Karpas-422 (cell line): ENCODE measurements at places on chromosomes 1 and 21.
A peak's percentile ranks its signal among the peaks of the same experiment; 100 is the strongest.

- no peak for DNase-seq
Observed at GRCh38 chr1:177710696-177711620, 258.9 kb downstream of the SEC16B start.

GRCh38 chr1:157993147-157993917 is at the start of gene KIRREL1:
KIRREL1 (plus strand) TSS chr1:157993645; CDS start chr1:157993677, 32 bp downstream.
- DNase-seq = no peak

DNA sequence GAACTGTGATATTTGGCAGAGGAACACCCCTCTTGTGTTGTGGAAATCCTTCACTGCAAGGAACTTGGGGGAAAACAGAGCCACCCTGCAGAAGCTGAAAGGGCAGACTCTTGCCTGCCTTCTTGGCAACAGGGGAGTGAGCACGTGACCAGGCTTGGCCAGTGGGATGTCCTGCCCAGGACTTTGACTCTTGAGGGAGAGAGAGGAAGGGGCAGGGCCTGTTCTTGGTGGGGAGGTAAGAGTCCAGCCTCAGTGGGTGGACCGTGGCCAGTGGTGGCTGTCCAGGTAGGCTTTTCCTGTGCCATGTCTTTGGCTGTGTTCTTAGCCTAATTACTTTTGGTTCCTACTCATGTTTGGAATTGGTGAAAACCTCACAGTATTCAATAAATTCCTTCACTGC is 8.6 kb upstream of the AK2 start:
- peak; percentile 65 for DNase-seq

- no peak for DNase-seq
Observed at GRCh38 chr1:13662493-13662892, 37.5 kb upstream of the PRDM2 start.

GRCh38 chr21:40070871-40071270 is 203.6 kb downstream of the PCP4 start:
- no peak for DNase-seq

DNA sequence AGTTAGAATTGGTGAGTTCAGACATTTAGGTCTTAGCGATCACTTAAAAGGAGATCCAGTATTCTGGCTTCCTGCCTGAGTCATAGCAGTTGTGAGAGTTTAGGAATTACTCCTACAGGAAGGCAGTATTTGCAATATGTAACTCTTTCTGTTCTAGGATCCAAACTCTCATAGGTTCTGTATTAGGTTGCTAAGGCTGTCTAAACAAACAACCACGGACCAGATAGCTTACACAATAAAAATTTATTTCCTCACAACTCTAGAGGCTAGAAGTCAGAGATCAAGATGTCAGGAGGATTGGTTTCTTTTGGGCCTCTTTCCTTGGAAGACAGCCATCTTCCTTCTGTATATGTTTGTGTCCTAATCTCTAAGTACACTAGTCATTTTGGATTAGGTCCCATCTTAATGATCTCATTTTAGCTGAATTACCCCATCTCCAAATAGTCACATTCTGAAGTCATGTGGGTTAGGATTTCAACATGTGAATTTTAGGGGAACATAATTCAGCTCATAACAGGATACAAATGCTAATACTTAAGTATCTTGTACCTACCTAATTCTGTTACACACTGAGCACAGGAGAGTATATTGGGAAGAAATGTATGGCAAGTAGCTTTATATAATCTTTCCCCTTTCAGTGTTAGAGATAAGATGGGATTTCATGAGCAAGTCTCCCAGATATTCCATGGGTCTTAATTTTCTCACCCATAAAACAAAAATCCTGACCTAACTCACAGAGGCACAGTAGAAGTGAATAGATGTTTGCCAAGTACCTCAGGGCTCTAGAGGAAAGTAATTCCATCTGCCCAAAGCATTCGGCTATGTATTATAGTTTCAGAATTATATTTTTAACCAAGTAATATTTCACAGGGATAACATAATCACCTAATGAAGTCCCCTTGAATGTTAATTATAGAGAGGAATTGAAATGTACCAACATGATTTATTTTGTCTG is 144.4 kb downstream of the PTBP2 start:
- DNase-seq = no peak

DNA sequence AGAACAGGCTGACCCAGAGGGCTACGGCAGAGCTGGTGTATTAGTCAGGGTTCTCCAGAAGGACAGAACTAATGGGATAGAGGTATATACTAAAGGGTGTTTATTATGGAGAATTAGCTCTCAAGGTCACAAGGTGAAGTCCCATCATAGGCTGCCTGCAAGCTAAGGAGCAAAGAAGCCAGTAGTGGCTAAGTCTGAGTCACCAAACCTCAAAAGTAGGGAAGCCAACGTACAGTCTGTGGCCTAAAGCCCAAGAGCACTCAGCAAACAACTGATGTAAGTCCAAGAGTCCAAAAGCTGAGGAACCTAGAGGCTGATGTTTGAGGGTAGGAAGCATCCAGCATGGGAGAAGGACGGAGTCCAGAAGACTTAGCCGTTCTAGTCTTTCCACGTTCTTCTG is 179.2 kb downstream of the BACH1 start:
- no peak for DNase-seq

- peak; percentile 76 for DNase-seq
Observed at GRCh38 chr1:226723657-226724532, 15.2 kb downstream of the ITPKB start.

GRCh38 chr1:156841295-156841855 is 17.5 kb downstream of the INSRR start:
- no peak for DNase-seq

DNA sequence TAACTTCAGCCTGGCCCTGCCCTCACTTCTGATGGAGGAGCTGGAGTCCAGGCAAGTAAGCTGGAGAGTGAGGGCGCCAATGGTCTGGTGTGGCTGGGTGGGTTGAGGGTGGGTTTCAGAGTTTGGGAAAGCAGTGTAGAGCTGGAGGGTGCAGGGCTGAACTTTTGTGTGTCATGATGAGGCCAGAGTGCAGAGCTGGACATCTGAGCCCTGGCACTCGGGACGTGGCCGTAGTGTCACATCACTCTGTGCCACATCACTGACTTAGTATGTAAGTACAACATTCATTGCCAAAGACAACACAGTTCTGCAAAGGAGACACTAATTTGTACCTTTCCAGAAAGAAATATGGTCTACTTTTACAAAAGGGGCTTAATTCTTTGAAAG is 15.8 kb downstream of the SPATA46 start:
- no peak for DNase-seq

DNA sequence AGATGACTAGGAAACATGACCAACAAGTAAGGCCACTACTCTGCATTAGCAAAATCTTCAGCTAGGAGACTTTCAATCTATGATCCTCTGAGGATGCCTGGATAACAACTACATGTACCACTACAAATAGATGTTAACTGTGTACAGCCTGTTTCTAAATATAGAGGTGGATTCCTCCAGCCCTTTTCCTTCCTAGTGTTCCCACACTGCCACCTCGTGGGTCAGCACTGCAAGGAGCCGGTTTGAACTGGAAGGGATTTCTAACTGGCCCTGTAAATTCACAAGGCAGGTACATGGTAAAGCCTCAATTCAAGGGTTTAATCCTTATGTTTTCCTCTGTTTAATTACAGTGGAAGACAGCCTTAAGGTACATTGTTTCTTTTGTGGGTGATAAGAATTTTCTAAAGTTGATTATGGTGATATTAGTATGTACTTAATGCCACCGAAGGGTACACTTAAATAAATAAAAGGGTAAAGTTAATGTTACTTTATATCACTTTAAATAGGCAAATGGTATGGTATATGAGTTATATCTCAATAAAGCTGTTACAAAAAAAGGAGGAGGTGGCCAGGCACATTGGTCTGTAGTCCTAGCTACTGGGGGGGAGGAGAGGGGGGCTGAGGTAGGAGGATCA is 14.4 kb downstream of the SMYD3 start:
- peak; percentile 60 for DNase-seq

- DNase-seq = no peak
Observed at GRCh38 chr1:210541680-210542358, 213.1 kb downstream of the HHAT start.

DNA sequence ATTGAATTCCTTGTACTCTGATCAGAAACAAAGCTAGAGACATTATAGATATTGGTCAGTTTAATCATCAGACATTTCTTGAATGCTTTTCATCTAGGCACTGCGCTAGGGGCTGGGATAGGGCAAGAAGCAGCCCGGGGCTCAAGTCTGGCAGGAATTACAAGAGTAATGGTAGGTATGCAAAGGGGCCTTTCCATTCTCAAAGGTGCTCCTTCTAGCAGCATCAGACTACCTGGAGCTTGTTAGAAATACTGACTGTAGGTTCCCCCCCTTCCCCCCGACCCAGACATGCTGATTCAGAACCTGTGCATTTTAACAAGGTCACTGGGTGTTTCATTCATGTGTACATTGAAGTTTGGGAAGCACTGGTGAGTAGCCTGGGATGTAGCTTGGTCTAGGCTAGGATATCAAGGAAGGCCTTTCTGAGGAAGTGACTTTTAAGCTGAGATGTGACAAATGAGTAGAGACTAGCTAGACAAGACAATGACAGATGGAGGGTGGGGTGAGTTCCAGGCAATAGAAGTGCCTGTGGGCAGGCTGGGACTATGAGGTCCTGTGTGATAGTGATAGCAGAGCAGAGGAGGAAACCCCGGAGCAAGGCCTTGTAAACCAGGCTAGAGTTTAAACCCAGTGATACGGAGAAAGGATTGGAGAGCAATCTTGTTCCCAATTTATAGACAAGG is 26.3 kb downstream of the NFASC start:
- DNase-seq = no peak

DNA sequence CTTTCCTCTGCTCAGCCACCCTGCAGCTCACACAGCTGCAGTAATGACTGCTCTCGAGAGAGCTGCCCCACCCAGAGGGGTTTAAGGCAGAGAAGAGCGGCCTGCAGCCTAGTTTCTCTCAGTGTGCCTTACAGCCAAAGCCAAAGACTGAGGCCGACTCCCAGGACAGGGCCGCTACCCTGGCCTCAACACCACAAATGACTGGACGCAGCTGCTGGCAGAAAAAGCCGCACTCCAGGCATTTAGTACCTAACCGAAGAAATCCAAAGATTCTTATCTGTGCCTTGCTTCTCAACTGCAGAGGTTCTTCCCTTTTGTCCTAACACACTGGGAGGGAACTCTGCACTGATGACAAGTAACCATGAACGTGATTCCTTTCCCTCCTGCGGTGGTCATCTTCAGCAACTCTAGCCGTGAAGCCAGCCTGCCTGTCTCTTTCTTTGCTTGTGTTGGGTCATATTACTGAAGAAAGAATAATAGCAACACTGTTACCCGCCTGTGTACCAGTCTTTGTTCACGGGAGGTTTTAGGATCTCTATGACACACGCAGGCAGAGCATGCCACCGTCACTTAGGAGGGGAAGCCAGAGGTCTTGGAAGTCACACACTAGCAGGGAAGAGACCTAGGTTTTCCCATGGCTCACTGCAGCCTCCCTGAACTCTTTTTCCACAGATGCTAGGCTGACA is 202.7 kb downstream of the RHOU start:
- DNase-seq = no peak

GRCh38 chr21:44005593-44005992 is 6.5 kb upstream of the TRAPPC10 start:
- no peak for DNase-seq

GRCh38 chr1:183461350-183461749 is 10.9 kb upstream of the SMG7 start:
- DNase-seq = no peak

DNA sequence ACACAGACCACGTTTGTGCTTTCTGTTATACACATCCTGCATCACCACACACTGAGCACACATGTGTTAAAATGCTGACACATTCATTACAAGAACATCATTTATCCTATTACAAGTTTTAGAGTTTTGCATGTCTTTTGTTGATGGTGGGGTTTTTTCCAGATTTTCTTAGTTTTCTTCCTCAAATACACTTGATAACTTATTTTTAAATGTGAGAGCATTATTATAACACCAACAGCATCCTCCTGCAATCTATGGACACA is 67.3 kb downstream of the TGFBR3 start:
- DNase-seq = no peak

- DNase-seq = peak; percentile 2
Observed at GRCh38 chr21:28639737-28640136, 352.9 kb downstream of the LTN1 start.

DNA sequence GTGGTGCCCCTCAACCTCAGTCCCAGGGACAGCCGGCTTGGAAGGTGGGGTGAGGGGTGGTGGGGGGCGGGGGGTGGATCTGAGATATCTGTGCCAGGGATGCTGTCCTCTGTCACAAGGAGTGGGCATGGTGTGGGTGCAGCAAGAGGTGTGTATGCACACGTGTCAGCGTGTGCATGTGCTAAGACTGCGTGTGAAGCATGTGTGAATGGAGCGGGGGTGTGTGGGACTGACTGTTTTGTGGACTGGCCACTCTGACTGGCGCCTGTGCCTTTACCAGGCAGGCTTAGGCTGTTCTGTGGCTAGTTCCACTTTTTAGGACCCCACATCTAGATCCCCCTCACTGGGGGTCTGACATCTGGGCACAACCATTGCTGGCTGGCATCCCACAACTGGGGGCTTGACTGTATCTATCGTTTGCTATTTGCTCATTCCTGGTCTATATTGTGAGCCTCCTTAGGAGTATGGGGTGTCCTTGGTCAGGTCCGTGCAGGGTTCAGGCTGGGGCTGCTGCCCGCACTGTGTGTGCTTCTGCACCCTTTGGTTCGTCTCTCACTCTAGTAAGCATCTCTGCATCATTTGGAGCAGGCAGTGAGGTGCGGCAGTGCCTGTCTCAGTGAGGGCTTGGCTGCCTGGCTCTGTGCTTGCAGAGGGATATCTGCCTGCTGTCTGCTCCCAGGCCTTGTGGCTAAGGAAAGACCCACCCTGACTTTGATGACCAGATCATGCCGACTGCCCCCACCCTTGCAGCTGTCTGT is 1.9 kb downstream of the AMPD2 start:
- DNase-seq = no peak

GRCh38 chr1:64042331-64043100 is 160.9 kb upstream of the UBE2U start:
- no peak for DNase-seq

DNA sequence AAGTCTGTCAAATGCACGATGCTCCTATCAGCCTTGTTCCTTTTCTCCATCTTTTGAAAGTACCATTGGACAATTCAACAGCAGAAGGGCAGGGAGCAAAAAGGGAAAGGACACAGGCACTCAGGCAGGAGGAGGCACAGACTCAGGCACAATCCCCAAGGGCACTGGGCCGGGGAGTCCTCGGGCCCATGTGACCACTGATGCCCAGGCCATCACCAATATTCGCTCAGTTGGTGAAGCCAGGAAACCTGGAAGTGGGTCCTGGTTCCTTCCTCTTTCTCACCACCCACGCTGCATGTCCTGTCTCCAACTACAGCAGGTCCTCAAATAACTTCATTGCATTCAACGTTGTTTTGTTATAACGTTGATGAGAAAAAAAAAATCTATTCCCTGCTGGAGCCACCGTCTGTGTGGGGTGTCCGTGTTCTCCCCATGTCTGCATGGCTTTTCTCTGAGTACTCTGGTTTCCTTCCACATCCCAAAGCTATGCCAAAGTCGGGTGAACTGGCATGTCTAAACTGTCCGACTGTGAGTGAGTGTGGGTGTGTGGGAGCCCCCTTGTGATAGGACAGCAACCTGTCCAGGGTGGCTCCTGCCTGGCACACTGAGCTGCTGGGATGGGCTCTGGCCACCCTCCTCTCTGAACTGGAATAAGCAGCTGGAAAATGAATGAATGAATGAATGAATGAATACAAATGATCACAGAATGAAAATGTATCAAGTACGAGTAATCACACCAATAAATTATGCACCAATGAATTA is 12.5 kb downstream of the NID1 start:
- no peak for DNase-seq
